ENCODE measurements at places on chromosomes 1 and 21. TPM values are rescaled to one million over a fixed set of nuclear protein-coding genes. Genes with fewer than 3 reads are reported as not detected.

C1QA gene
- 164 TPM for total RNA-seq

MX1 gene
- total RNA-seq, result 35.1 TPM

STUM gene
- 0.86 TPM for total RNA-seq

TSHB gene
- not detected for total RNA-seq

PRRX1 gene
- total RNA-seq, result 12.5 TPM
